Stimulated activated CD8-positive, alpha-beta memory T cell treated with anti-CD3 and anti-CD28 coated beads, Interleukin-7, amount 100 ng/mL, for 1 hour (primary cell): ENCODE measurements at places on chromosomes 7 and 10.

DNA sequence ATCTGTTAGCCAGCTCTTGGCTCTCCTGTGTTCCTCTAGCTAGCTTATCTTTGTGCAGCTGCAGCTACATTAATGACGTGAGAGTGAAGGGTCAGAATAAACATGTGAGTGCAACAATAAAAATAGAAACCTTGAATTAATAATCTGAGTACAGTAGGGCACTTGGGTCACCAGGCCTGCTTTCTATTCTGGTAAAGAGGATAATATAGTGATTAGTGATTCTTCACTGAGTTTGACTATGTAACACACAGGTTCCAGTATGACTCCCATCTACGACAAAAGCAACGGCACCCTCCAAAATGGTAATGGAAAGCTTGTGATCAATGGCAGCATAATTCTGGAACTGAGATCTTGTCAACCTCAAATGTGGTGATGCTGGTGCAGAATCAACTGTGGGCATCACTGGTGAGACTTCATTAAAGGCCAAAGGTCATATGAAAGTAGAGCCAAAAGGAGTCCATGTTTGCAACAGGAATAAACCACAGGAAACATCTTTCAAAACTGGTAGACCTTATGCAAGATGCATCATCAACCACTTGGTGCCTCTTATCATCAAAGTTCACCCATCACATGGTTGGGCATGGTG is 77.6 kb downstream of the NRBF2 start:
- no peak for DNase-seq

- no peak for DNase-seq
Observed at GRCh38 chr10:6734286-6734685, 154.2 kb upstream of the PRKCQ start.

DNA sequence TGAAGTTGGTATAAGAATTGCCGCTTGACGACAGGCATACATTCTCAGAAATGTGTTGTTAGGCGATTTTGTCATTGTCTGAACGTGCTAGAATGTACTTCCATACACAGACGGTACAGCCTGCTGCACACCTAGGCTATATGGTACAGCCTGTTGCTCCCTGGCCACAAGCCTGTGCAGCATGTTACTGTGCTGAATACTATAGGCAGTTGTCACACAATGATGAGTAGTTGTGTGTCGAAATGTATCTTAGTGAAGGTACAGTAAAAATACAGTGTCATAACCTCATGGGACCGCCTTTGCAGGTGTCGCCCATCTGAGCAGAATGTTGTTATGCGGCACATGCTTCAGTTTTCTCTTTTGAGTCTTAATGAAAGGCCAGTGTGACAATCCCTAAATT is 66.5 kb downstream of the SHH start:
- DNase-seq = no peak

GRCh38 chr10:101974091-101974971 is 81.6 kb downstream of the ARMH3 start:
- DNase-seq = no peak

- no peak for DNase-seq
Observed at GRCh38 chr10:11142777-11143176, 125.1 kb downstream of the CELF2 start.
